Activated CD8-positive, alpha-beta memory T cell treated with anti-CD3 and anti-CD28 coated beads, Interleukin-2, amount 10 ng/mL, durations not matched to agents 7 days and 5 days (primary cell): ENCODE measurements at places on chromosomes 4 and X.

- no peak for DNase-seq
Observed at GRCh38 chrX:10666102-10666501, 45.7 kb upstream of the MID1 start.

DNA sequence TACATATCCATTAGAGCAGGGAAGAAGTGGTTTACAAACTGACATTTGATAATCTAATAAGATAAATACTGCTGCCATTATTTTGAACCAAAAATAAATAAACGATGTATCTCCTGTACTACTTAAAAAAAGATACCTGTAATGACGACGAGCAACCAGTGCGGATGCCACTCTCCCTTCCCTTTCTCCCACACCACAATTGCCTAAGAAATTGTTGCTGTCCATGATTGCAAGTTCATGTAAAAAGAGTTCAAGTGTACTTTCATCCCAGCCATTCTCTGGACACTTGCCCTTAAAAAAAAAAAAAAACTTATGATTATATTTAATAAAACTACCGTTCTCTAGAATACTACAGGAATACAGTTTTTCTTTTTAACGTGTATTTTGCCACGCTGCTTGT, 1.4 kb downstream of the SEPSECS start:
- DNase-seq, result no peak

GRCh38 chrX:82141942-82142341, 940.0 kb downstream of the SH3BGRL start:
- peak; percentile 40 for DNase-seq

- no peak for DNase-seq
Observed at GRCh38 chrX:47573341-47574075, 8.7 kb upstream of the TIMP1 start.

GRCh38 chr4:136650541-136651277, 881.6 kb downstream of the PCDH18 start:
- no peak for DNase-seq

GRCh38 chrX:40154250-40154852, 56.6 kb upstream of the BCOR start:
- DNase-seq, result no peak

- no peak for DNase-seq
Observed at GRCh38 chrX:13167481-13168231, 123.2 kb upstream of the FAM9C start.

DNA sequence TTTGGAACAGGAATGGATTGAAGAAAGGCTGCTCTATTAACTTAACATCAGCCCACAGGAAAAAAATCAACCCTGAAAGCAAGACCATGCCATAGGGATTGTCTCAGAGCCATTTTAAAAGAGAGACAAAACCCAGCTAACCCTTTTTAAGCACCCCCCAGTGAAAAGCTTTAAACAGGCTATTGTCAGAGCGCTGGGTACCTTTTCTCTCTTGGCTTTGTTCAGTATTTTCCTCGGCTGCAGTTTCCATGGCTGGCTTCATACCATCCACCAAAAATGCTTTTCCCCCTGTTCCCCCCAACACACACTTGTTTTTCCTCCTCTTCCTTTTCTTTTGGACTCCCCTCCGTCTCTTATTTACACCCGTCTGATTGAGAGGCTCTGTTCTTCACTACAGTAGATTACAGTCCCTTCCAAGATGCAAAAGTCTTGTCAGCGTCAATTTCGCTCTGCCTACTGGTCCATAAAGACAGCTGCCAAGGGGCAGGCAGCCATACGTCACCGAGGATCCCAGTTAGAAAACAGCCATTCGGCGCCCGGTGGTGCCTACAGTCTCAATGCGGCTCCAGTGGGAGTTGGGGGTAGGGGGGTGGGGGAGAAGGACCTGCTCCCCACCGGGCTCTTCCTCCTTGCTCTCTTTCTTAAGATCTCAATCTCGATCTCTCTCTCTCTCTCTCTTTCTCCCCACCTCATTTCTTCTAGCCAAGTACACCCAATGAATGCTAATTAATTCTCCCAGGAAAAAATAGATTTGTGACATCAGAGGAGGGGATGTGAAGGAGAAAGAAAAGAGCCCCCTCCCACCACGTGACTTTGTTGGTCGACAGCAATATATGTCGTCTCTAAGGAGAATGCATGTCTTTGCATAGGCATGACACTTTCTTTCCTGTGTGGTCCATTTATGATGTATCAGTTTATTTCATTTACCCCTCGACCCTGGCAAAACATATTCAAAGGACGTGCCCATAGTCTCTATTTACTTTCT, at the start of gene GPM6B:
Gene GPM6B, minus strand, starts transcription at position 451 of the 985 bp plus-strand sequence. Its CDS starts 189 bp downstream, at position 262.
- DNase-seq, result no peak

DNA sequence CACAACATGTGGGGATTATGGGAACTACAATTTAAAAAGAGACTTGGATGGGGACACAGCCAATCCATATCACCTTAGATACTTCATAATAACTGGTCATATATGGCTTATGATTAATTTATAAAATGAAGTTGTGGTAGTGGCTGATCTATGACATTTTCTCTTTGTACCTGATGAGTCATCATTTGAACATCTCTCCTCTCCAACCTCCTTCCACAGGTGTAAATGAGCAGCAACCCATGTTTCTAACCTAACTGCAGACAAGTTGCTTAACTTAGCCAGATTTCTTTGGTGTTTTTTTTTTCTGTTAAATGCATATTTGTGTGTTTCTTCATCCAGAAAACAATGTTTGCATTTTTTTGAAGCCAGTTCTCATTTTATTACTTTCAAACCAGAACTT, 42.6 kb downstream of the SPANXA2 start:
- no peak for DNase-seq

DNA sequence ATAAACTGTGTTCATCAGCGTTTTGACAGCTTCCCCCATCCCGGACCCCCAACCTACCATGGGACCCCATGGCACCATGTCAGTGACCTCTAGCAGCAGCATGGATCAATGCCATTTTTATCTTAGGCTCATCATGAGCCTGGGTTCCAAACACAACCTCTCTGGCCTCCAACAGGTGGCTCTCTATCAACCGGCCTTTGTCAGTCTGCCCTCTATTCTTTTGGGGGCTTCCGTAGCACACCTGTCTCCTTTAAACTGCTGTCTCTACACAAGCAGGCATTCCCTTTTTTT, 721 bp upstream of the TMEM150C start:
- DNase-seq, result no peak

GRCh38 chr4:169014586-169014985, 4.5 kb upstream of the CBR4 start:
- DNase-seq, result no peak

DNA sequence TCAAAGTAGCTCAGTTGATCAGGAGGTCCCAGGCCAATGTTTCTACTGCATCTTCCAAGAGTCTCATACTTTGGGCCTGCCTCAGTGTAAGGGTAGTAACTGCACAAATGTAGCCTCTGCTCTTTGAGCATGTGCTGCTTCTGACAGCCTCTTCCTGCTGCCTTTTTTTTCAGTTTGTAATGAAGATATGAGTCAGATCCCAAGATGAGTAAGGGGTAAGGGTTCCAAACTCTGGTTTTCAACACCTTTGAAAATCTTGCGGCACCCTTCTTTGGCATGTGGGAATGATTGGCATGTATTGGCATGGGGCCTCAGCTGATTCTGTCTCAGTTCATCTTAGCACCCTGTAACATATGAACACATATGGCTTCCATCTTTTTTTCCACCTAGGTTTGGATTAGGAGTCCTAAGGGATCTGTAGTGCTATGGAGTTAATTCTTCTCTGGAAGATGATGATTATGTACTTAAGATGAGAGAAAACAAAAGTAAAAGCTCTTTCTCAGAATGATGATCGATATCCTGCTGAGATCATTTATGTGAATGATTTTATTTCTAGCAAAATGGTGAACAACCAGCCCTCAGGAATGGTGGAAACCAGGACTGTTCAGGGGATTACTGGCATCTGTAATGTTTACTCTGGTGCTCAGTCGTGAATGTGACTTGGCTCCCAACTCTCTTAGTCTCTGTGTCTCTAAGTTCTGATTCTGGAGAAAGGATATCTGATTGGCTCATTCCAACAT, 118.7 kb upstream of the PRPS2 start:
- no peak for DNase-seq

GRCh38 chr4:16418814-16419213, 192.5 kb upstream of the TAPT1 start:
- DNase-seq, result no peak

GRCh38 chr4:45741897-45742296, 382.0 kb downstream of the GABRG1 start:
- DNase-seq, result no peak

DNA sequence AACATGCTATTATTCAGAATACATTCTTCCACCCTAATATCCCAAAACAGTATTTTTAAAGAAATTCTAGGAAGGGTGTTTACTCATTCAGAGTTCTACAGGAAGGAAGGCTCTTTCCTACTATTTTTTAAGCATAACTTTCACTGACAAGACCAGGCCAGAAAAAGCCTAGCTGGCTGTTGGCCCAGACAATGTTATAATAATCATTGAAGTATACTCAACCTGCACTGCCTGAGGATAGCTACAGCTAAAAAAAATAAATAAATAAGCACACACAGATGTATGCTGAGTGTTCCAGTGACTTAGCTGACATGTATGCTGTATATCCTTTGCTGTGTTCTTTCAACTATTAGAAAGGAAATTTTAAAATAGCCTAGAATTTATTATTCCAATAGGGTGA, 145.8 kb upstream of the SPRY1 start:
- DNase-seq, result no peak

DNA sequence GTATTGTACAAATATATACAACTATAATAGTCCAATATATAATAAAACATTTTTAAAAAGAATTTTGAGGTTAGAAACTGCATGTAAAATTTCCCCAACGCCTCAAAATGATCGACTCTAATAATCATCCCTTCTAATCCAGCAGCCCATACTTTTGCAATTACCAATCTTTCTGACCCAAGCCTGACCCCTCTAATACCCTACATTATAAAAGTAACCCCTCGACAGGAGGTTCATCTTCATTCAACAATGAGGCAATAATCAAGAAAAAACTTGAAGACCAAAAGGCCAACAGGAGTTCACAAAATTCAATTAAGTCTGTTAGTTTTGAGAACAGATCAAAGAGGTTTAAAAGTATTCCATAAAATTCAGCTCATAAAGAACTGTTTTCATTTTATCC, 393.5 kb downstream of the GPM6A start:
- DNase-seq, result no peak

DNA sequence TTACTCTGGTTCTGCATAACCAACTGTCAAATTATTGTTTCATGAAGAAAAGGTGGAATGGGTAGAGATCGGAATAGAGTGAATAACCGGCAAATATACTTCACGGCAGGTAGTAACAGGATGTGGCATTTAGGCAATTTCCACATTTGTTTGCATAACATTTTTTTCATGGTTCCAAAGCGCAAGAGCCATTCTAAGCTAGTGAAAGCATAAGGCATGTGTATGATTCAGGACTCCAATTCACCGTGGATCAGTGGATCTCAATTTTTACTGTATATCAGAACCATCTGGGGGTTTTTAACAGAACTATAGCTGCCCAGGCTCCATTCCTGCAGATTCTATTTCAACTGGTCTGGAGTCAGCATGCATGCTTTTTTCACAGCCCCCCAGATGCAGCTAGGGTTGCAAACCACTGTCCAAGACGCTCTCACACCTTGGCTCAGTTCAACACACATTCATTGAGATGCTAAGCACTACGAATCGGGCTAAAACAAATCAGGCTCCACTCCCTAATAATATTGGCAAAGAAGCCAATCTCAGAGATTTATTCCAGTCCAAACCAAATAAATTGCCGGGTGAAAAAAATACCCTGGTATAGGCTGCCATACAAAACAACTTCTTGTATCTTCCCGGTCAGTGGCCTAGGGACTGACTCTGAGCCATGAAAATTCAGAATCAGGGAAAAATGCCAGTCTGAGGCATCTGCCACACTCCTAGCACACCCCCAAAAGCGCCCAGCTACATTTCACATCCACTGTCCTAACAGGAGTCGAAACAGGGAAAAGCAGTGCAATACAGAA, 30.0 kb downstream of the AFAP1 start:
- DNase-seq, result no peak

- DNase-seq, result no peak
Observed at GRCh38 chr4:111636961-111637585, 508.2 kb upstream of the FAM241A start.

DNA sequence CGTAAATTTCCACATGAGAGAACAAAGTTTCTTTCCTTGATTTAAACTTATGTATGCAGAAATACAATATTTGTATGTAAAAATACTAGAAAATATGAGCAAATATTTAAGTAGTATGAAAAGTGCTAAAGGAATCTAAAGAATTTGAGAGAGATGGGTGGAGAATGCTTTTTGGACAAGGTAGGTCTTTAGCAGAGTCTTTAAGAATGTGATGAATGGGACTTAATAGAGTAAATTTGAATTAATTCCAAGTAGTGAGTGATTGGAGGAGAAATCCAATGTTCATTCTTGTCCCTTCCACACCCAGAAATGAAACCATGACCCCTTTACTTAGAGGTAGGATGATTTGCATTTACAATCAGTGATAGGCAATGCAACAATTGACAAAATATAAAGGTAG, 570.9 kb upstream of the ZFP42 start:
- no peak for DNase-seq

GRCh38 chrX:33156152-33156726, 55.1 kb downstream of the DMD start:
- no peak for DNase-seq

GRCh38 chr4:159169404-159170302, 66.8 kb downstream of the RAPGEF2 start:
- DNase-seq, result no peak

GRCh38 chrX:35625714-35626113, 172.4 kb upstream of the MAGEB16 start:
- no peak for DNase-seq

DNA sequence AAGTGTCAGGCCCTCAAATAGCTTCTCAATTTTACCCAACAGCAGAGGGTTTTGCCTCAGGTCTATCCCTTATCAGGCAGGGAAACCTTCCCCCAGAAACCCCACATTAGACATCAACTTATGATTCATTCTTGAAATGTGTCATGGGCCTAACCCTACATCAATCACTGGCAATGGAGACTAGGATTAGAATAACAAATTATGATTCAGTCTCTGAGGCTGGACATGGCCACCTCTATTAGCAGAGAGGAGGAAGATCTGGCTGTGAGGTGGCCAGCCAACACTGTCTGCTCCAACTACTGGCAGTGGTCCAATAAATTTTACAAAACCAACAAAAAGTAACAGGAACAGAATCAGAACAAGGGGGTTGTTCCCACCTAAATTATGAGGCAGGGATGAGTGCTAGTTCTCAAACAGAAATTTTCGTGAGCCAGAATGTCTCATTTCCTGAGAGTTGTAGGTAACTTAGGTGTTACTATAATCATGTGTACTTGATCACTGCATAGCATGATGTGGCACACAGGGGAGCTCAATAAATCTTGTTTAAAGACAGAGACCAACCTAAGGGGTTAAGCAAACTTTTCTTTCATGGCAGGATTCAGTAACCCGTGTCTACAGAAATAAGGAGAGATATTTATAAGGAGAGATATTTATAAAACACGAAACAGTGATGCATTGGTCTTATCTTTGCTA, 126.8 kb downstream of the NFKB1 start:
- no peak for DNase-seq

DNA sequence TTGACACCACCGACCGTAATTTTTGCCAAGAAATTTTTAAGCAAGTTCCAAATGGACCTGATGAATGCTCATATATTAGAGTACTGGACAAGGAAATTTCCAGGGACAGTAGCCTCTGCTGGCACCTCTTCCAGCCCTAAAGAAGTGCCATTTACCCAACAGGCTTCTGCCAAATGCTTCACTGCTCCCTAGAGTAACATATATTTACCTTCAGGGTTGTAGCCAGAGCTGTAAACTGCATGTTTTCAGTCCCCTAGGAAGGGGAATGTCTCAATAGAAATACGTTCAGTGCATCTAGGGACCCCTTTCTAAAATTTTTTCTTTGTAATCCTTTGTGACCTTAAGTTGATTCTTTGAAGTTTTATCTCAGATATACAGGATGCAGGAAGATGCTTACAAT, 143.1 kb upstream of the SMAD1 start:
- DNase-seq, result no peak

GRCh38 chr4:52912608-52913007, 50.5 kb downstream of the RASL11B start:
- no peak for DNase-seq
